Sciatic nerve (tissue), 2 donors: ENCODE measurements at places on chromosomes 5 and 9. TPM values are rescaled to one million over a fixed set of nuclear protein-coding genes. Genes with fewer than 3 reads are reported as not detected.

GRCh38 chr5:72499730-72500129, 7.5 kb downstream of the ZNF366 start:
- DNase-seq, result no peak

GRCh38 chr9:119761812-119762211, 392.6 kb upstream of the BRINP1 start:
- no peak for DNase-seq

Gene NME5
- 3.7 TPM for total RNA-seq

DNA sequence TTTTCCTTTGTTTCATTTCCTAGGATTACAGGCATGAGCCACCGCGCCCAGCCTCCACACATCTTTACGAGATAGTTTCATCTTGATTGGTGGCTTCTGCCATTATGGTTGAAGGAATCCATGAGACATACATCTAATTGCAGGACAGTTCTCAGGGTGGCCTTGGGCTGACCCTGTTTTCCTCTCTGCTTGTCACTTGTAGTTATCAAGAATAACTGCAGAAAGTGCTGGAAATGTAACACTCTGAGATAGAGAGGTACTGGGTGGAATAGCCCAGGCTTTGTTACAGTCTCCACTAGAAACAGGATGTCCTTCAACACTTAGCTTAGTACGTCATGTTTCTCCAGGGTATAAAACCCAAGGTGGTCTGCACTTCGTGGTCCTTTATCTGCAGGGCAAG, 10.7 kb downstream of the UGT3A2 start:
- no peak for DNase-seq

DNA sequence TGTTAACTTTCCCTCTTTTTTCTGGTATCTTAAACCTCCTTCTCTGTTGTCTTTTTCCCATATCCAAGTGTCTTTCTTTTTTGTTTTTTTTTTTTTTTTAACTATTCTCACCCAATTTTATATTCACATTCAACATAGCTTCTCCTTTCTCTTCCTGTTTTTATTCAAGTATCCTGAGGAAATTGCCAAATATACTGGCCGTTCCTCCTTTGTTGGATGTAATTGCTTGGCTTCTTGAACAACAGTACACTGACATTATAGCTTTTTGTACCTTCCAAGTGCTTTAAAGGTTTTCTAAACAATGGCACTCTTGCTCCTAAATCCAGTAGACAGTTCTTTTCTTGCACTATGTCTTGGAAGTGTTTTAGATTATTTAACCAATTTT, 1146.8 kb downstream of the MAT2B start:
- no peak for DNase-seq
